Fibroblast of the aortic adventitia (primary cell): ENCODE measurements at places on chromosomes 7 and 10. TPM values are rescaled to one million over a fixed set of nuclear protein-coding genes. Genes with fewer than 3 reads are reported as not detected.

Gene GLRX3
- 114 and 124 TPM in 2 replicates for total RNA-seq

Gene SNX13
- 52.2 and 63.7 TPM in 2 replicates for total RNA-seq

Gene OR2A5
- not detected in 2 replicates for total RNA-seq

Gene CCDC172
- total RNA-seq, result not detected in 2 replicates

Gene ANKRD30A
- total RNA-seq, result not detected in 2 replicates

Gene GIMAP2
- total RNA-seq, result 0.27 and 0.98 TPM in 2 replicates

Gene DEPP1
- total RNA-seq, result 17.3 and 73.8 TPM in 2 replicates

Gene CTAGE8
- total RNA-seq, result 6.2 TPM in 1 of 2 replicates, not detected in the other

Gene GLI3
- 7.0 and 7.2 TPM in 2 replicates for total RNA-seq

Gene EIF3B
- total RNA-seq, result 150 and 173 TPM in 2 replicates

Gene OR9A2
- total RNA-seq, result not detected in 2 replicates

Gene SFTPA1
- total RNA-seq, result not detected in 2 replicates

Gene POLR2J2
- 3.3 and 11.4 TPM in 2 replicates for total RNA-seq

Gene TEX36
- 2.1 TPM in 1 of 2 replicates, not detected in the other for total RNA-seq

Gene MRPS33
- 32.4 and 118 TPM in 2 replicates for total RNA-seq
